NCI-H226 (cell line): ENCODE measurements at places on chromosomes 16 and 17.
A peak's percentile ranks its signal among the peaks of the same experiment; 100 is the strongest.

DNA sequence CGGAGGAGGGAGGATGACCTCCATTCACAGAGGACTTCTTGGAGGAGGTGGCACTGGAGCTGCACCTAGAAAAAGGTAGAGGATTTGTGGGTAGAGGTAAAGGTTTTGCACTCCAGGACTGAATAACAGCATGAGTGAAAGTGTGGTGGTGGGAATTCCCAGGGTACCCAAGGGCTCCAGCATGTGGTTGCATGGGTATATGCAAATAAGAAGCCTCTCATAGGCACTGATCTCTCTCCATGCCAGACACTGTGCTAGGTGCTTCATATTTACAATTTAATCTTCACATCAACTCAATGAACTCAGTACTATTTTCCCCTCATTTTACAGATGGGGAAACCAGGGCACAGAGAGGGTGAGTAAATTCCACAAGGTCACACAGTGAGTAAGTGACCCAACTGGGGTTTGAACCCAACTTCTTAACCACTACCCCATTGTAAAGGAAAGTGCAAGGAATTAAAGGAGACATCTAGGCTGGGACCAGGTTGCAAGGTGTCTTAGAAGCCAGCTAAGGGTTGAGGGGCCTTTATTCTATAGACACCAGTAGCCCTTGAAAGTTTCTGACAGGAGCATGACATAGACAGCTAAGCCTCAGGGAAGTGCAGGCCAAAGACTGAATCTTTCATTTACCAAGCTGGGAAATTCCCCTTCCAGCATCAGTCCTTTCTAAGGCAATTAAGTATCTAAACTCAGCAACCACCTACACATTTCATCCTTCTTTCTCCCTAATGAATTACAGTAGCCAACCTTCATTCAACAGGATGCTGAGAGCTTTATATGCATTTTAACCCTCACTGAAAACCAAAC, 21.3 kb downstream of the SCNN1B start:
- no peak for DNase-seq

- no peak for DNase-seq
These were observed 4.0 kb downstream of the KRT40 start for GRCh38 chr17:40980117-40980516.

GRCh38 chr17:57747221-57748017, 2.3 kb upstream of the CCDC182 start:
- DNase-seq = peak; percentile 41

- DNase-seq = no peak
These were observed 1.4 kb downstream of the CDH11 start for GRCh38 chr16:65120461-65120830.

DNA sequence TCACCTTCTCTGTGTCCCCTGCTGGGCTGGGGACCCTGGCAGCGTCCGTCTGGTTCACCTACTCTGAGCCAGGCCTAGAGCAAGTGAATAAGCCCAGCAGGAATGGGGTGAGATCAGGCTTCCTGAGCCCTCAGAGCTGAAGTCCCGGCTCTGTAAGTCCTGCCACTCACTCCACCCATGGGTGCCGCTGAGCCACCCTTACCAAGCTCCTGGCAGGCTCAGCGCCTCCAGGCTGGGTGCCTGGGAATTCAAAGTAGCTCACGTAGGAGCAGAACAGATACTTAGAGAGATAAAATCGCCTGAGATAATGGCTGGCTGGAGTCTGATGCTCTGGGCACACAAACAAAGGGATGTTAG, 9.8 kb upstream of the LASP1NB start:
- no peak for DNase-seq
